ENCODE measurements at places on chromosomes 5 and 9.

DNA sequence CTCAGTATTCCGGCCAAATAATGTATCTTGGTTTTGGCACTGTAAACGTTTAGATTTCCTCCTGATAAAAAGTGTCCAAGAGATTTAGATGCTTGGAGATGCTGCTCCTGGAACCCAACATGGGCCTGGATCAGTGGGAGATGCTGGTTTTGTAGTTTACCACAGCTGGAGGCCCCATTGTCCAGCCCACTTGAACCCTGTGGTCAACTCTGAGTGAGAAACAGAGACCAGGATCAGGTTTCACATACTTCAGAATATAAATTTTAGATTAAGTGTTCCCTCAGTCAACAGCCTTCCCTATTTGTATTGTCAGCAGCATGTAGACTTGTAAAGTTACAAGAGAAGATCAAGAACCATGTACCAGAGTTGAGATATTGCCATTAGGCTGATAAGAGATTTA, 144.7 kb upstream of the C9orf72 start:
- no peaks in the 10 kb centered on the region for H3K36me3 ChIP-seq
- H3K27ac ChIP-seq, result no peak overlapping the region
- DNase-seq, result no peak

GRCh38 chr9:122219856-122220672, 8.7 kb downstream of the LHX6 start:
- H3K4me1 ChIP-seq, result peaks cover 11% of the 10 kb centered on the region
- peaks cover 57% of the 10 kb centered on the region for H3K27me3 ChIP-seq
- no peak overlapping the region for H3K4me3 ChIP-seq
- no peak for DNase-seq
- no peak overlapping the region for H3K27ac ChIP-seq

GRCh38 chr5:119307170-119307569, 48.6 kb upstream of the TNFAIP8 start:
- peaks cover 57% of the 10 kb centered on the region for H3K4me1 ChIP-seq
- peaks cover 22% of the 10 kb centered on the region for H3K36me3 ChIP-seq

GRCh38 chr5:95730011-95730700, 980 bp upstream of the RHOBTB3 start:
- peak overlapping the region; percentile 39 for H3K27ac ChIP-seq
- peak overlapping the region; percentile 88 for H3K4me3 ChIP-seq
- H3K36me3 ChIP-seq, result no peaks in the 10 kb centered on the region
- no peaks in the 10 kb centered on the region for H3K27me3 ChIP-seq
- no peak for DNase-seq

- H3K27me3 ChIP-seq, result peaks cover 5% of the 10 kb centered on the region
- H3K4me3 ChIP-seq, result no peak overlapping the region
- DNase-seq, result no peak
- H3K4me1 ChIP-seq, result peaks cover 8% of the 10 kb centered on the region
These were observed 13.7 kb downstream of the IER5L start for GRCh38 chr9:129164246-129164930.

- no peaks in the 10 kb centered on the region for H3K27me3 ChIP-seq
- no peak for DNase-seq
- H3K4me3 ChIP-seq, result peak overlapping the region; percentile 88
These were observed 4.3 kb upstream of the RNF44 start for GRCh38 chr5:176541338-176542134.

GRCh38 chr9:96686638-96687335, 31.7 kb upstream of the PRXL2C start:
- peak overlapping the region; percentile 94 for H3K4me3 ChIP-seq
- peak; percentile 79 for DNase-seq
- H3K4me1 ChIP-seq, result peaks cover 9% of the 10 kb centered on the region
- peaks cover 13% of the 10 kb centered on the region for H3K36me3 ChIP-seq

DNA sequence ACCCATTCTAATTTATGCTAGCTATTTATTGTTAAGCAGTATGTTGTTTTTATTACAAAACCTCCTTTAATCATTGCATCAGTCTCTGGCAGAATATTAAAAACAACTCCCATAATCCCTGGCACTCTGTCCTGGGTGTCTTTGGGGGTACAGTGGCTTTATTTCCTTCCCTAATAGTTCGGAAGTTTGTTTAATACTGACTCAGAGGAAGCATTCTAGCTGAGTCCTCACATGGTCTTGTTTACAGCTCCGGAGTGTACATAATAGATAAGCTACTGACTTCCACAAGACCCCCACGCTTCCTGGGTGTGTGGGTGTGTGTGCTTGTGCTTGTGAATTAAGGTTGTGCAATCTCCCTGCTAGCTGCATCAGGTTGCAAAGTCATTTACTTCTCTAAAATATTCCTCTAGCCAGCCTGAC, 149.8 kb upstream of the CDKN2B start:
- no peak overlapping the region for H3K4me3 ChIP-seq
- no peaks in the 10 kb centered on the region for H3K36me3 ChIP-seq
- H3K4me1 ChIP-seq, result peaks cover 4% of the 10 kb centered on the region
- no peaks in the 10 kb centered on the region for H3K27me3 ChIP-seq
- peak overlapping the region; percentile 15 for H3K27ac ChIP-seq
- no peak for DNase-seq

- no peaks in the 10 kb centered on the region for H3K4me1 ChIP-seq
- H3K4me3 ChIP-seq, result no peak overlapping the region
- no peak overlapping the region for H3K27ac ChIP-seq
- no peak for DNase-seq
These were observed 39.8 kb downstream of the BARHL1 start for GRCh38 chr9:132622159-132622558.

DNA sequence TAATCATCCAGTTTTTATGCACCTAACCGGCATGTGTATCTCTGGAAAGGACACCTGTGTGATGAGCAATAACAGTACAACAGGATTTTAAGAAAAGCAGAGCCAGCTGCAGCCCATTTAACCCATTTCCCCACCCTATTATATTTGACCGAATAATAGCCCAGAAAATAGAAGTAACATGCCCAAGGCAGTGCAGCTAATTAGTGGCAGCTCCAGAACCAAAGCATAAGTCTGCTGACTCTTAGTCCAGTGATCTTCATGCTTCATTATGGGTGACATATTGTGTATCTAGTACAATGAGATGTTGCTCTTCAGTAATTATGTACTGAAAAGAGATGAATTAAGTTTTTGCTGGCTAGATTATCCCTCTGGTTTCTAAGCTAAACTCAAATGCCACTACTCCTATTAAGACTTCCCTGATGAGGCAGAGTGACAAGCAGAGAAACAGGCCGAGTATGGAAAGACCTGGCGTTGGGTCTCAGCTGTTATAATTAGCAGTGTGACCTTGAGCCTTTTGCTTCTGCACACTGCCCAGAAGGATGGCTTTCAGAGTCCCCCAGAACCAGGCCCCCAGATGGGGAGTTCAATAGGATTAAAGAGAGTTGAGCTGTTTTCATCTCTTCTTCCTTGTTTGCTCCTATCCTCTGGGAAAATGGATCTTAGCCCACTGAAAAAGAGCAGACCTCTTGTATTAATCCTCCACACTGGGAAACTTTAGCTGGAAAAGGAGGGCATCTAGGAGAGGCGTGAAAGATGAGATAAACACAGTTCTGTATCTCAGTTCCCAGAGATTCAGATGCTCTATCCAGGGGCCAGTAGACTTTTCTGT, 10.8 kb upstream of the C1QTNF3 start:
- no peaks in the 10 kb centered on the region for H3K27me3 ChIP-seq
- DNase-seq, result no peak
- H3K36me3 ChIP-seq, result peaks cover 22% of the 10 kb centered on the region
- H3K27ac ChIP-seq, result no peak overlapping the region

DNA sequence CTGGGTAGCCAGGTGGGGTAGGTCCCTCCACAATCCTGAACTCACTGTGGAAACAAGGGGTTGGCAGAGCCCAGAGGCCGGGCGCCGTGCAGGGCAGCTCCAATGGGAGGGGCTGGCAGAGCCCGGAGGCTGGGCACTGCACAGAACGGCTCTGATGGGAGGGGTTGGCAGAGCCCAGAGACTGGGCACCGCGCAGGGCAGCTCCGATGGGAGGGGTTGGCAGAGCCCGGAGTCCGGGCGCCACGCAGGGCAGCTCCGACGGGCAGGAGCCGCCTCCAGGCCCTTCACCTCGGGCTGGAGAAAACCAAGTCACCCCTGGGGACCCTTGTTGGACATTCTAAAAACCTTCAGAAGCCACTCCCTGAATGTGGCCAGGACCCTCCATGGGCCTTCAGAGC, 9.3 kb downstream of the NACC2 start:
- H3K36me3 ChIP-seq, result no peaks in the 10 kb centered on the region
- H3K4me3 ChIP-seq, result no peak overlapping the region
- no peaks in the 10 kb centered on the region for H3K4me1 ChIP-seq
- no peak overlapping the region for H3K27ac ChIP-seq
- no peak for DNase-seq

DNA sequence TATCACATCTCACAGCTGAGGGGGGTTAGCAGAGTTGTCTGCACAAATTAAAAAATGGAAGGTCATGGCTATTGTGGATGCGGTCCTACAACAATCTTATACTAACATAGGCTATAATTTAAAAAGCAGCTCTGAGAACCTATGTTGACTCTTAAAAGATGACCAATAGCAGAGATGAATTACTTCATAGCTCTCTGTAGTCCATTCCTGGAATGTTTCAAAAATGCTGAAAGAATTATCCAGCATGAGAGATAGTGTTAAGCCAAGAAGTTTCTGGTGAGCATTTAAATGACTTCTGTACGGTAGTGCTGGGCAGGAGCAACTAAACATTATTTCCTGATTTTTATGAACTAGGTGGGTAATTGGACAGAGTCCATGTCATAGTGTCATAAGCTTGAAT, 218.2 kb upstream of the NUDT12 start:
- H3K27me3 ChIP-seq, result no peaks in the 10 kb centered on the region
- H3K4me1 ChIP-seq, result no peaks in the 10 kb centered on the region
- no peak overlapping the region for H3K27ac ChIP-seq
- H3K36me3 ChIP-seq, result no peaks in the 10 kb centered on the region
- H3K4me3 ChIP-seq, result no peak overlapping the region
- DNase-seq, result no peak

GRCh38 chr5:75890546-75890945, 173.3 kb upstream of the POC5 start:
- H3K4me1 ChIP-seq, result peaks cover 20% of the 10 kb centered on the region
- H3K27ac ChIP-seq, result no peak overlapping the region
- no peaks in the 10 kb centered on the region for H3K36me3 ChIP-seq
- H3K4me3 ChIP-seq, result no peak overlapping the region
- no peak for DNase-seq

GRCh38 chr9:5608298-5609225, 20.3 kb upstream of the RIC1 start:
- H3K27me3 ChIP-seq, result no peaks in the 10 kb centered on the region
- H3K4me3 ChIP-seq, result peak overlapping the region; percentile 81
- H3K4me1 ChIP-seq, result peaks cover 23% of the 10 kb centered on the region
- peak overlapping the region; percentile 82 for H3K27ac ChIP-seq
- DNase-seq, result no peak

GRCh38 chr5:158522776-158523175, 576.9 kb downstream of the EBF1 start:
- DNase-seq, result no peak
- H3K27me3 ChIP-seq, result no peaks in the 10 kb centered on the region
- H3K36me3 ChIP-seq, result no peaks in the 10 kb centered on the region
- no peak overlapping the region for H3K4me3 ChIP-seq
- no peak overlapping the region for H3K27ac ChIP-seq

GRCh38 chr9:99358668-99359067, 136.6 kb downstream of the SEC61B start:
- H3K4me3 ChIP-seq, result no peak overlapping the region
- H3K27me3 ChIP-seq, result peaks cover 20% of the 10 kb centered on the region
- no peaks in the 10 kb centered on the region for H3K36me3 ChIP-seq
- no peak overlapping the region for H3K27ac ChIP-seq
- DNase-seq, result no peak
- no peaks in the 10 kb centered on the region for H3K4me1 ChIP-seq

DNA sequence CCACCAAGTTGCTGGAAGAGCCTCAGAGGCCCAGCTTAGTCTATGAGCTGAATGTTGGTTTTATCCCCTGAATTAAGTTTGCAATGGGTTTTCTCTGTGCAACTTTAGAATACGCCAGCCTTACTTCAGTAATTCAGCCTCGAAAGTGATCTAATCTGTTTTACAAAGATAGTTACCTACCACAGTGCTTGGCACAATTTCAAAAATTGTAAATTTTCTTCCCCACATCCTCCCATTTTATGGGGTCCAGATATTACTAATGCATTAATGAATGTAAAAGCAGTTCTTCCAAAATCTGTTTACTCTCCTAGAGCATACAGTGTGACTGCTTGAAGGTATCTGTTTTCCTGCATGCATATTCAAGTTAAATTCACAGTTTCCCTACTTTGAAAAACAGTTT, 172.6 kb downstream of the MAN2A1 start:
- no peaks in the 10 kb centered on the region for H3K27me3 ChIP-seq
- H3K36me3 ChIP-seq, result peaks cover 58% of the 10 kb centered on the region
- H3K4me1 ChIP-seq, result peaks cover 5% of the 10 kb centered on the region
- no peak overlapping the region for H3K27ac ChIP-seq

DNA sequence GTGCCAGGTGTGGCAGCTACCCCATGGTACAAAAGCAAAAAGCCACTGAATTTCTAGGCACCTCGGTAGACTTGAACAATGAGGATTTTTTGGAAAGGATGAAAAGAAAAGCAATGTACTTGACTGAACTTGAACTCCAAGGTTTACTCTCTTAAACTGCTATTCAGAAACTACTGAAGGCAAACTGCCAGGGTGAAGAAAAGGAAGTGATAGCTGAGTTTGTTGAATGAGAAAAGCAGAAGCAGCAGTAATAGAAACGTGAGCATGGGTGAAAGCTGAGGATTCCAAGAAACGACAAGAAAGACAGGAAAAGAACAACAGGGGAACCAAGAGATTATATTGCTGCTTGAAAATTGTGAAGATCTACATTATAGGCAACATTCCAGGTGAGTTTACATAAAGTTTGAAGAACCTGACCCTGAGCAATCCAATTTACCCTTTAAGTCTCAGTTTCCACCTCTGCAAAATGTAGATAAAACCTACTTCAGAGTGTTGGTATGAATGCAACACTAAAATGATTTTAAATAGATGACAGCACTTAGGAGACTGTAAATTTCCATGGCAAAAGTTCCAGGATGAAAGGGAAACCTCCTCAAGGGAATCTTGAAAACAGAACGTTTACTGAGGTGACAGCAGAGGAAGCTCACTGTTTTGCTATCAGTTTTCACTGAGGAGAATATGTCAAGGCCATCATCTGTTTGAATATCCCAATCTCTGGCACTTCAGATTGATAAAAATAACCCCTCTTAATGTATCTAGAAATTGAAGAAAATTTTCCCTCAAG, 245.8 kb downstream of the SPATA31D1 start:
- peaks cover 6% of the 10 kb centered on the region for H3K4me1 ChIP-seq
- H3K27ac ChIP-seq, result no peak overlapping the region
- no peak overlapping the region for H3K4me3 ChIP-seq
- peaks cover 4% of the 10 kb centered on the region for H3K36me3 ChIP-seq
- H3K27me3 ChIP-seq, result no peaks in the 10 kb centered on the region

GRCh38 chr5:116358911-116359418, 215.7 kb downstream of the SEMA6A start:
- H3K27me3 ChIP-seq, result no peaks in the 10 kb centered on the region
- H3K27ac ChIP-seq, result peak overlapping the region; percentile 67
- H3K4me3 ChIP-seq, result no peak overlapping the region
- DNase-seq, result peak; percentile 22
- peaks cover 17% of the 10 kb centered on the region for H3K36me3 ChIP-seq
- H3K4me1 ChIP-seq, result peaks cover 15% of the 10 kb centered on the region

DNA sequence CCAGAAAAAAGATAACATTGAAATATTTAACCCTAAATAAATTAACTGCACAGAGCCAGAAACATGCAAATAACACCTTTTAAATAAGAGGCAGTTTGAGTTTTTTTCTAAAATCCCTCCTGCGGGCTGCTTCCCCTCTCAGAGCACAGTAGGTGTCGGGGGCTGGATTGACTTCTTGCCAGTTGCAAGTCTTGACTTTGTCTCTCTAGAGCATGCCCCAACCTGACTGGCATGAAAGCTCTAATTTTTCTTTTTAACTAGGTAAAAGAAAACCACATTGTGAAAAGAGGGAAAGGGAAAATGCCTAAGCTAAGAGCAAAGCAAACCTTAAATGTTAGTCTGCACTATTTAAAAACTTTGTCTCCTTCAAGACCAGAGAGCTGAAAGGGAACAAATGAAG, 46.4 kb upstream of the DNAH5 start:
- no peak overlapping the region for H3K4me3 ChIP-seq
- no peak for DNase-seq
- no peaks in the 10 kb centered on the region for H3K36me3 ChIP-seq
- peaks cover 9% of the 10 kb centered on the region for H3K27me3 ChIP-seq

All from memory B cell (primary cell).